HCT116 (cell line): ENCODE measurements at places on chromosomes 5 and 9. TPM values are rescaled to one million over a fixed set of nuclear protein-coding genes. Genes with fewer than 3 reads are reported as not detected.
A peak's percentile ranks its signal among the peaks of the same experiment; 100 is the strongest.

Gene TGFBR1
- total RNA-seq: 26.6 TPM

Gene PAPPA
- 0.05 TPM for total RNA-seq

DNA sequence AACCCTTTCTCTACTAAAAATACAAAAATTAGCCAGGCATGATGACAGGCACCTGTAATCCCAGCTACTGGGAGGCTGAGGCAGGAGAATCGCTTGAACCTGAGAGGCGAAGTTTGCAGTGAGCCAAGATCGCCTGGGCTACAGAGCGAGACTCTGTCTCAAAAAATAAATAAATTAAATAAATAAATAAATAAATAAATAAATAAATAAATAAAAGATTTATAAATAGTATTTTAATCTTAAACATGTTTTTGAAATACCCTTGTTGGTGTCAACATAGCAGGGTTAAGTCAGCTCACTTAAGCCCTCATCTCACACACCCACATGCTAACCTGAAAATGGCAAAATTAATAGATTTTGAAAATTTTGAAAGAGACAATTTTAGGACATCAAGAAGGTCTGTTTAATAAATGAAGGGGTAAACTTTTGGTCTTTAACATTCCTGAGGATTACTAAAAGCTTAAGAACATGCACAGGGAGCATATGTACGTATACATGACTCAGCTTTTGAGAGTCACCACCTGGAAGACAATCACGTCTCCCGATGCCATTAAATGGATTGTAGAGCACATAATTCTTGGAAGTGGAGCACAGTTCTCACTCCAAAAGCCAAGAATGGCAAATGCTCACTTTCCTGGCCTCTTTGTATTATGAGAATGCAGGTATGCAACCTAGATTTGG is 202.5 kb downstream of the GDNF start:
- DNase-seq: no peak

DNA sequence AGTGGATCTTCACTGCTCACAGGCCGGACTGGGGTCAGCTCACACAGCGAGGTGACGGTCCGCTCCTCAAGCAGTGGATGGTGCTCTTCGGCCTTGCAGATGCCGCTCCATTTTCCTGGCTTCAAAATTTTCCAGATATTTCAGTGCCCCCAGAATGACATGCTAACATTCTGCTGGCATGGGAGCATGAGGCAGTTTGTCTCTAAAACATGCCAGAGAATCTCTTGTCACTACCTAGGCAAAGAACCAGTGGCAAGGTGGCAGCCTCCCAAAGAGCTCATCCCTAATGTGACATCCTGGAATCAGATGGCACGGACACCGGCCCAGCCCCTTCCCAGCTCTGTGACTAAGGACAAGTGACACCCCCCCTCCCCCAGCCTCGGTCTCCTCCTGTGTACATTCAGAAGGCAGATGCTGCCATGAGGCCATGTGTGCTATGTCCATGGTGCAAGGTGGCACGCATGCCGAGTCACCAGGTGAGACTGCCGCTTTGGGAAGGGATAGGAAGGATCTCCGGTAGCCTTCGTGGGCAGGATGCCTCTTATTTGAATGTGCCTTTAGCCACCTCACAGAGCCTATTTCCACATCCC is 2.7 kb downstream of the S1PR3 start:
- DNase-seq: no peak

DNA sequence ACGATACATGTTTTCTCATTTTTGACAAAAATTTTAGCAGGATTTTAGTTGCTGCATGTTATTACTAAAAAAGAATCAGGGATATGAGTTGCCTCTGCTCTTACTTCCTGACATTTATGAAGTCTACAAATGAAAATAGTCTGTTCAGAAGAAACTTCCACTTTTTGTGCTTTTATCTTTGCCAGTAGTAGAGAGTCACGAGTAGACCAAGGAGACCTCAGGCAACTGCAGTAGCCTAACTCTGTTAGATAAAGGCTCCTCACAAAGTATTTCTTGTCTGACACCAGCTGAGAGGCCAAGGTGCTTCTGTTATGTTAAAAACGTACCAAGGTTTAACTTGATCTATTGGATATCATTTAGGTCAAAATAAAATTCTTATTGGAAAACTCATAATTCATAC is 333.9 kb downstream of the NR2F1-AS1 start:
- no peak for DNase-seq

- no peak for DNase-seq
Measured at GRCh38 chr9:118928722-118929121, 440.5 kb downstream of the BRINP1 start.

DNA sequence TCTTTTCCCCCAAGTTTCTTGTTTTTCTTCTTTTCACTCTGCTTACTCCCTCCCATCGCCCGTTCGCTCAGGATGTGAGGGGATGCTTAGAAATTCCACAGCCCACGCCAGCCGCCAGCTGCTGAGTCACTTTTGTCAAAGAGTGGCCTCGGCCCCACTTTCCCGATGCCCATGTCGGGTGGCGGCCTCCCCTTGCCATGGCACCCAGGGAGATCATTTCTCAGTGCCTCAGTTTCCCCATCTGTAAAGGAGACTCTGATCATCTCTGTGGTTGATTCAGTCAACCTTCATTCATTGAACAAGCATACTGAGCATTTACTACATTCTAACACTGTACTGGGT is 353 bp upstream of the PDGFRB start:
- no peak for DNase-seq

Gene CCL27
- total RNA-seq: 1.0 TPM

GRCh38 chr9:130117816-130118632 is 54.2 kb upstream of the NCS1 start:
- peak; percentile 21 for DNase-seq

GRCh38 chr5:126519637-126520592 is 75.1 kb downstream of the ALDH7A1 start:
- DNase-seq: no peak

DNA sequence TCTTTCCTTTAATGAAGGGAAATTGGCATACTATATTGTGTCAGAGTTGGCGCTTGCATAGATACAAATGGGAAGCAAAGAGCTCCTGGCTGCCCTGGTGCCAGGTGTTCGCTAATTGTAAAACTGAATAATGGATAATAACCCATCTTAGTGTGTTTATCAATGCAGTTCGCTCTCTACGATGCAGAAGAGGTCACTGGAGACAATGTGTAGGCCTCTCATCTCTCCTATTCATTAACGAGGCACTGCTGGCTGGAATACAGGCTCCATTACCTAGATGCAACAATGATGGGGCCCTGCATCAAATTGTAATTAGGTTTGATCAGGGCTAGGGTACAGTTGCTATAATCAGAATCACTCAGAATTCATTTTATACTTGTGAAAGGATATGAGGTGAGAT is 171.0 kb downstream of the RMI1 start:
- DNase-seq: no peak

Gene SPEF2
- total RNA-seq: 4.6 TPM

Gene MLANA
- not detected for total RNA-seq

Gene LRRC19
- not detected for total RNA-seq
